ENCODE measurements at places on chromosomes 5 and 9.

GRCh38 chr5:136963504-136963903, 535.6 kb downstream of the SPOCK1 start:
- no peak for DNase-seq

DNA sequence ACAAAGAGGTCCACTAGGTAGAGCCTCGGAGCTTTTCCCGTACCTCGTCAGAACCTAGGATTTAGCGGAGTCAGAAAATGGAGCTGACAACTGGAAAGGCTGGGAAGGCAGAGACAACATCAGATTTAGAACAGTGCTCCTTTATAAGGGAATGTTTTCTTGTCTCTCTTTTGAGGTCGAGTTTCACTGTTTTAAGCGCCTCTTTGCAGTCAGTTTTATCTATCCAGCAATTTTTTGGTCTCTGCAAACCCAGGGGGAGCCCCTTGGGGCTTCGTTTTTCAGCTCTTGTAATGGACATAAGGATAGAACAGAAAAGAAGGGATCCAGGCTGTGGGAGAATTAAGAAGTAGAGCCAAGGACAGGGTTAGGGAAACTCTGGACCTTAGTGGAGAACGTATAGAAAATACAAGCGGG, 80.5 kb downstream of the FNBP1 start:
- DNase-seq = no peak

DNA sequence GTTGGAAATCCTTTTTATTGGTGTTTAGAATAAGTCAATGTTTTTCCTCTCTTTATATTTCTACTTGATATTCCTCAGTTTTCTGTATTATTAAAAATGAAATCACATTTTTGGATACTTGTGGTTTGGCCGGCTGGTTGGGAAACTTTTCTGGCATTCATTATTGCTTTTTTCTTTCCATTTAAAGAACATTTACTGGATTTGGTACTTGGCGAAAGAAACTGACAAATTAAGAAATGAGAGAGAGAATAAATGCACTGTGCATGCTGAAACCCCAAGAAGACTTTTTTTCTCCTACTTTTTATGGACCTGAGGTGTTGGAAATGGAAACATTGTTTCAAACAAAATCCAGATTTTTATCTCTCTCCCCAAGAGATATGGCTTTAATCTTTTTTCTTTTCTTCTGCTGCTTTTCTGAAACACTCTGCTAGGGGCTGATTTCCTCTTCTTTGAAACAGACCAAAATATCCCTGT, 128.4 kb downstream of the SNX18 start:
- DNase-seq = no peak

DNA sequence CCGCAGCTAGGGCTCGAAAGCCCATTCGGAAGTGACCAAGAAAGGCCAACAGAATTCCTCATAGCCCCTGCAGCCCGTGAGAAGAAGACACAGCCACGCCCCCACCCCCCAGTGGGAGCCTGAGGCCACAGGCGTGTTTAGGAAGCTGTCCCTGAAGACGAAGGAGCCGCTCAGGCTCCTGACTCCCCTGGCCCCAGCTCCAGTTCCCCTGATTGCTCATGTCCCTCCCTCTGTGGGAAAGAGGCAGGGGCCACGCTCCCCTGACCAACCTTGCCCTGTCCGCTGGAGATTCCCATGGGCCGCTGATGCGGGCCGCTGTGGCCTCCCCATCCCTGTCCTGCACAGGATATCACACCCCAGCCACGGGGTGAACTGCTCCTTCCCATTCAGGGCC, 13.6 kb downstream of the ROPN1L start:
- DNase-seq = no peak

GRCh38 chr9:93121316-93122241, 12.5 kb downstream of the NINJ1 start:
- DNase-seq = no peak

DNA sequence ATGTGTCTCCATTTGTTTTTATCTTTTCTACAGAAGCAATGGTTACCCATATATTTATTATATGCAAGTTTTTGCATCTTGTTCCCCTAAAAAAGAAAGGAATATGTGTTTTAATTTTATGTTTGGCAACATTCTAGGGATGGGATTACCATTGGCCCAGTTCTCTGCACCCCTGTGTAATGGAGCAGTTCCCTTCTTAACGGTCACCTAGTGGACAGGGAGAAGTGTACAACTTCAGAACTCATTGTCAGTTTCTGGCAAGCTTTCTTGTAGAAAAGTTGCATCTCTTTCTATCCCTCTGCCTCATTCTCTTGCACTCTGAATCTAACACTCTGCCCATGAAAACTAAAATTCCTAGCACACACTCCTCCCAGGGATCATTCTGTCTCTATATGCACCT, 78.2 kb downstream of the DOCK8 start:
- no peak for DNase-seq

DNA sequence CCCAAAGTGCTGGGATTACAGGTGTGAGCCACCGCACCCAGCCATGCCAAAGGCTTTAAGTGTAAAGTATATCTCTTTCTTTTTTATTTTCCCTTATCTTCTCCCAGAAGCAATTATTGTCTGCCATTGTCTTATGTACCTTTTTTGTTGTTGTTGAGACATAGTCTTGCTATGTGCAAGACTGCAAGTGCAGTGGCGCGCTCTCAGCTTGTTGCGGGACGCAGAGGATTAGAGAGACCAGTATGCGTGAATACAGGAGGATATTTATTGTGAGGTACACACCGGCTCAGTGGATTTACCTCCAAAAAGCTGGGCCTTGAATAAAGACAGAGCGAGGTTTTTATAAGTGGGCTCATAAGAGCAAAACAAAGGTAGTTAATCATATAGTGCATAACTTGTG, 11.8 kb downstream of the TMEM38B start:
- DNase-seq = no peak

DNA sequence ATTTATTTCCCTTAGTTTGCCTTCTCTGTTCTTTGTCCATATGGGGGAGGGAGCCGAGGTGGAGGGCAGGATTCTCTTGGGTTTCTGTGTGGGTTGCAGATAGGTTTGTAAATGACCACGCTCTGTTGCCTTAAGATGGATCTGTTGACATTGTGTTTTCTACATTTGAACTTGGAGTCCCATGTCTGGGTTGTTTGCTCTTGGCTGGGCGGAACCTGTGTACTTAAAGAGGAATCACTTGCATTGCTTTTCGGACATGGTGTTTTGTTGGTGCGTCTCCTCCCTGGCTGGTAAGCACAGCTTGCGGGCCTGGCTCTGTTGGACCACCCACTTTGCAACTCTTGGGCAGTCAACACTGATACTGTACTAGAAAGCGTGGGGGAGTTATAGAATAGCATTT, 45.9 kb downstream of the EHMT1 start:
- no peak for DNase-seq

GRCh38 chr5:6490693-6491092, 42.0 kb downstream of the UBE2QL1 start:
- no peak for DNase-seq

DNA sequence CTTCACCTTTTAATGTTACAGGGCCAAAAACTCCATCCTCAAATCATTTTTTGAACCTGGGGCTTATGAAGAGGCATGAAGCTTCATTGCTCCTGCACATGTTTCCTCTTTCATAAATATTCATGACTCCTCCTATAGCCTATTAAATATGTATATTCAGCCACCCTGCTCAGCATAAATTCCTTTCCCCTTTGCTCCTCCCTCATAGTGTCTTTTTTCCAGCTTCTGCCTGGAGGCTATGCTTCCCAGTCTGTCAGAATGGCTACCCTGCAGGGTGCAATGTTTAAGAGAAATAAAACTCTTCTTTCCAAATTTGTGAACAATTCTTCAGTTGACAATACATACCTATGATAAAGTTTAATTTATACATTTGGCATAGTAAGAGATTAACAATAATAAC, 1082.9 kb upstream of the CDH18 start:
- no peak for DNase-seq
